ENCODE measurements at places on chromosomes 7 and 10.

DNA sequence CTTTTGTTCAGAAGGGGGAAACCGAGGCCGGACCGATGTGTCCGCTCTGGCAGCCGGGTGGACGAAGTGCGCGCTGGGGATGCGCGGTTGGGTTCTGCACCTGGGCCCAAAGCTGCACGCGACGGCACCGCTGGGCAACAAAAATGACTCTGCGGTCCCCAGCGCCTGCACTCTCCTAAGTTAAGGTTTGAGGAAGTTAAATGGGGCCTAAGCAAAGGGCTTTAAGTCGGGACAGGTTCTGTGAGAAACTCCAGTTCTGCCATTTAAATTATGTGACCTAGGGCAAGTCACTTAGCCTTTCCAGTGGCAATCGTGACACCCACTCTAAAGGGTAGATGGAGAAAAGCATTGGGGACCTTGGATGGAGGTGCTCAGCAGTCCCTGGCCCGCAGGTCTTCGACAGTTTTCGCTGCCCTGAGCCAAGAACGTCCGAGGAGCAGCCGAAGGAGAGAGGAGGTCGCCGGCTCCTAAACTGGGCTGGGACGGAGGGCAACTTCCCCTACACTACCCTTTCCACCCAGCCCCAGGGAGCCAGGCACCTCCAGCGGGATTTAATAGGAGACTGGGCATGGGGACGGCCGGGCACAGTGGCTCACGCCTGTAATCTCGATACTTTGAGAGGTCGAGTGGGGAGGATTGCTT, 534 bp upstream of the ACBD5 start:
- DNase-seq: no peak

DNA sequence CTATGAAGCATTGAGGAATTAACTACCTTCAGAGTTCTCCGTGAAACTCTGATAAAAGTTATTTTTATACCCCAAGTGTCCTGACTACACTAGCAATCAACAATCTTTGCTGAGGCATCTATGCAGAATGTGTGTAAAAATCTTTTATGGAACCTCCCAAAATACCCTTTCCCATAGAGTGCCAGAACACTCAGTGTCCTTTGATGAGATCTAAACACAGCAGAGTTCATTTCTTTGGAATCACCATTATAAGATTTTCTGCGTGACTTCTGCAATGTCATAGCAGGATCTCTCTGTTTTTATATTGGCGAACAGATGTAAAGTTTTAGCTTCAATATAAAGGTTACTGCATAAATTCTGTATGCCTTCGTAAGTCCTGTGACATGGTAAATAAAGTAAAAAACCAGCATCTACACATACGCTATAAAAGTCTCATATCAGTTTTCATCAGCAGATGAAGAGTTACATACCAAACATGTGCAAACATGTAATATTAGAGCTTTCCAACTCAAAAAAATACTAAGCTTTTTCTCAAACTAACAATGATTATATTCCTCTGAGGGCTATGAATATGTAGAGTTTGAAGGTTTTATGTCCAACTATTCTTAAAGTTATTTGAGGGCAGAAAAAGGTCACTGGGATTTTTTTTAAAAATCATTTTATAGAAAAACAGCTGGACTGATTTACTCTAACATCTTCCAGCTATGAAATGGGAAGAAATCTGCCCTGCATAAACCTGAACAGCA, 67.2 kb downstream of the SKIDA1 start:
- no peak for DNase-seq

GRCh38 chr7:13801669-13802068, 187.8 kb downstream of the ETV1 start:
- no peak for DNase-seq

GRCh38 chr10:106935978-106936451, 228.5 kb downstream of the SORCS1 start:
- no peak for DNase-seq

- no peak for DNase-seq
Measured at GRCh38 chr7:70849580-70850235, 282.2 kb upstream of the GALNT17 start.

GRCh38 chr10:91597197-91597881, 35.5 kb downstream of the PPP1R3C start:
- DNase-seq: no peak

DNA sequence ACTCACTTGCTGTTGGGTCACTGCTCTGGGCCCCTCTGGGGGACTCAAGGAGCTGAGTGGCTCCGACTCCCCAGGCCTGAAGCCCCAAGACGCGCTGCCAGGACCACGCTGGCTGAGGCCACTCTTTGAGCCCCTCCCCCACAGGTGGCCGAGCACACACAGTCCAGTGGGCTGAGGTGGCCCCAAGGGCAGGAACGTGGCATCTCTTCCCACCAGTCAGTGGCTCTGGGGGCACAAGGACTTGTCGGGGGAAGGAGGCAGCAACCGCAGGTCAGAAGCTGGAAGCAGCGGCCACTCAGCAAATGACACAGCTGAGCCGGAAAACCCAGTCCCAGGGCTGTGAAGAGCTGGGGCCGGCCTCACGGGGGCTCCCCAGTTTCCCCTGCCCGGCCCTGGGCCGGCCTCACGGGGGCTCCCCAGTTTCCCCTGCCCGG, 24.1 kb downstream of the GRIFIN start:
- no peak for DNase-seq

- no peak for DNase-seq
Measured at GRCh38 chr7:154978017-154978416, 24.9 kb downstream of the PAXIP1 start.

- no peak for DNase-seq
Measured at GRCh38 chr7:155961241-155962190, 149.3 kb upstream of the SHH start.

- DNase-seq: no peak
Measured at GRCh38 chr7:115230882-115231571, 309.1 kb downstream of the MDFIC start.

DNA sequence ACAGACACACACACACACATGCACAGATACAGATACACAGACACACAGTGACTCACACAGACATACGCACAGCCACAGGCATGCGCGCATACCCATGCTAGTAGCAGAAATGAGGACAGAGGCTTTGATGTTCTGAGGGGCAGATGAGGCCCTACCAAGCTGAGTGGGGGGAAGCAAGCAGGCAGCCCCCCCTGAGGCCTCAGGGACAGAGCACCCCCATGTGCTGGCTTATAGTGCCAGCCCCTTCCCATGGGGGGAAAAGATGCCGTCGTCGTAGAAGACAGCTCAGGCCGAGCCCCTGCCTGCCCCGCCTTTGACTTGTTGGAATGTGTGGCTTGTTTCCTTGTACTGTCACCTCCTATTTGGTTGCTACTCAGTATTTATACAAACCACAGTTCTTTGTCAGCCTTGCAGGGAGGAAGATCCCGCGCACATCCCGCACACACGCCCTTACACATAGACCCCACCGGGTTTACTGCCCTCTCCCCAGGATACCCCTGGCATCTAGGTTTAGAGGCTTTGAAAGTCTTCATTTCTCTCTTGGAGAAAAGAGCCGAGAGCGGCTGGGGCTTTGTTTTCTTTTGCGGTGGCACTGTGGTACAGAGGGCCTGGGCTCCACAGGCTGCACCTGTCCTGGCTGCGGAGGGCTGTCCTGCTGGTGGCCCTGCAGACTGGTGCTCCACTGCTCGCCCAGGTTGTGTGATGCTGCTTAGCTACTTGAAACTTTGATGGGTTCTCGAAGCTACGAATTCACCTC, 112.5 kb downstream of the DOCK1 start:
- no peak for DNase-seq

DNA sequence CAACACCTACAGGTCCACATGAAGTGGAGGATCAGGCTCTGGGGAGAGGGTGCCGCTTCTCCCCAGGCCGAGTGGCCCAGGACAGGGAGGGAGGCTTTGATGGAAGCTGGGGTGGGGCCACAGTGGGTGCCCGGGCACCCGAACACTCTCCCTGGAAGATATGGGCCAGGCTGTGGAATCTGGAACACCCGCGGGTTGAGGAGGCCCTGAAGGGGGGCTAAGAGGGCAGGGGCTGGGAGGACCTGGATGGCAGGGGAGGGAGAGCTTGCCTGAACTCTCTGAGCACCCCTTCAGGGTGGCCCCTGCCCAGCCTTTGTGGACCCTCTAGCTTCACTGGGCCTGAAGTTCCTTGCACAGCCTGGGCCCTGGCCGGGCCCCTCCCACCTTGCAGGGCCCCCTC, 4.5 kb upstream of the NKX6-2 start:
- DNase-seq: no peak

DNA sequence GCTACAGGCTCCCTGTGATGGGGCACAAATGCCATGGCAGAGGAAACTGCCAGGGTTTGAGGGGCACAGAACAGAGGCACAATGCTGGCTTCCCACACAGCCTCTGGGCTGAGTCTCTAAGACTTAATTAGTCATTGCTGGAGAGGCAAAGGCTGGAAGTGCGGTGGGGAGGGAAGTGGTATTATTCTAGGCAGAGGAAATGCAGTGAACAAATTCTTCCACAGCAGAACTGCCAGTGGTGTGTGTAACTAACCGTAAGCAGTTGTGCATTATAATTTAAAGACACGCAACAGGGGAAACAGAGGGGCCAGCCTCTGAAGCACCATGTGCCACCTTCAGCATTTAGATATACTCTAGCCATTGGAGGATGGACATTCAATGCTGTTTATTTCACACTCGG, 12.8 kb downstream of the ICA1 start:
- no peak for DNase-seq

- no peak for DNase-seq
Measured at GRCh38 chr7:55475855-55476803, 96.2 kb downstream of the VOPP1 start.

GRCh38 chr7:122300956-122301833, 3.4 kb downstream of the FEZF1 start:
- no peak for DNase-seq

- DNase-seq: no peak
Measured at GRCh38 chr7:29826904-29827303, 20.6 kb downstream of the WIPF3 start.

DNA sequence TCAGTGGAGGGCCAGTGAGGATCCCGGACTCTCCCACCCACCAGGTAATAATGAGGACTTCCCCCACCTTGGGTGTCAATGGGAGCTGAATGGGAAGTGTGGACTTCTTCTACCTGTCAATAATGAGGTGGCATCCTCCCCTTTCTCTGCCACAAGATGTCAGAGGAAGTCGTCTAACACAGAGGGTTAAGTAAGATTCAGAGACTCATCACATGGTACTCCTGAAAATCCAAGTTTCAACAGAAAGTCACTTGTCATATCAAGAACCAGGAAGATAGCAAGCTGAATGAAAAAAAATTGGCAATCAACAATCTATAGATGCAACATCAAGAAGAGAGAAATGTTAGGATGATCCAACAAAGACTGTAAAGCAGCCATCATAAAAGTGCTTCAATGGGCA, 150.9 kb upstream of the SVIL start:
- DNase-seq: no peak

GRCh38 chr7:157775021-157775559, 438.3 kb downstream of the DNAJB6 start:
- DNase-seq: no peak

- no peak for DNase-seq
Measured at GRCh38 chr7:8277394-8277982, 15.5 kb upstream of the ICA1 start.

DNA sequence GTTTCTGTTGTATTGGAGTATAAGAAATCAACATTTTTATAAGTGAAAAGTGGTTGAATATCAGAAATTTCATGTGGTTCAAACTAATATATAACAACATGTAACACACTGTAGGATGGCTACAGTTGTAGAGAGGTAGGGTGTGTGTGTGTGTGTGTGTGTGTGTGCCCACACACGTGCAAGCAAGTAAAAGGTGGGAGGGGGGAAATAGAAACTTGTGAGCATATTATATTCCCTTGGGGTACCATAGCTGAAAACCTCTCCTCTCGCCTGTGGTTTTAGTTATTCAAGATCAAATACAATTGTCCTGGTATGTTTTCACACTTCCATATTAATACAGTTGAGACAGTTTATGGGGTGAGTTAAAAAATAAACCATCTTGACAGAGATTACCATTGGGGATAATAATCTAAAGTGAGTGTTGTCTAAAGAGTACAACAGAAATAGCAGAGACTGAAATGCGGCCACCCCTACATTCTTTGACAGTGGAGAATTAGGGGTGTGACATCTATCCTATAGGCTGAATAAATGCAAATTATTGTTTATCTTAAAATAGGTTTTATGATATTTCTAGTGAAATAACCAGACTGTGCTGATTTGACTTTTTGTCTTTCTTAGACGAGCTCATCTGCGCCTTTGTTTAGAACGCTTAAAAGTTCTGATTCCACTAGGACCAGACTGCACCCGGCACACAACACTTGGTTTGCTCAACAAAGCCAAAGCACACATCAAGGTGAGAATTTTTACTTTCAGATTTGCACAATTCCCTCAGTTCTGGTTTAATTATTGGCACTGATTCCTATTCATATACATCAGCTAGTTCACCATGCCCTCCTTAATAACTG, 25.9 kb downstream of the SMNDC1 start:
- DNase-seq: no peak

GRCh38 chr7:721619-722248, 4.8 kb upstream of the DNAAF5 start:
- DNase-seq: no peak

DNA sequence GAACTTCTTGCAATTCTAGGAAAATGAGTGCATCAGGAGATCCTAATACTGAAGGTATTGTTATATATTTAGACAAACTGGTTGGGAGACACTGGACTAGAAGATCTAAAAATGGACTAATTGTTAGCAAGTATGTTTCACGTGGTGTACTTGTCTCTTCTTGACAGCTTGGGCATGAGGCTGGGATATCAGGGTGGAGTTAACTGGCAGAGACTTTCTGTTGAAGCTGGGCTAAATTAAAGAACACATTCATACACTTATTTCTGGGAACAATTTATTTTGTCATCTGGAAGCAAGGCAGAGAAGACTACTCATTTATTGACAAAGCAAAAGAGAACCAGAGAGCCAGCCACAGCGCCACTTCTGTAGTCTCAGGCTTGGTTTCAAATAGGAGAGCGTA, 25.9 kb downstream of the TYW1 start:
- no peak for DNase-seq

GRCh38 chr7:149214020-149214720, 18.8 kb downstream of the ZNF282 start:
- no peak for DNase-seq
